ENCODE measurements at places on chromosomes 11 and 22.
A peak's percentile ranks its signal among the peaks of the same experiment; 100 is the strongest.

- no peak for DNase-seq
Measured at GRCh38 chr11:43644621-43645299, 35.8 kb upstream of the HSD17B12 start.

- DNase-seq, result no peak
Measured at GRCh38 chr11:15446315-15446714, 331.6 kb downstream of the INSC start.

DNA sequence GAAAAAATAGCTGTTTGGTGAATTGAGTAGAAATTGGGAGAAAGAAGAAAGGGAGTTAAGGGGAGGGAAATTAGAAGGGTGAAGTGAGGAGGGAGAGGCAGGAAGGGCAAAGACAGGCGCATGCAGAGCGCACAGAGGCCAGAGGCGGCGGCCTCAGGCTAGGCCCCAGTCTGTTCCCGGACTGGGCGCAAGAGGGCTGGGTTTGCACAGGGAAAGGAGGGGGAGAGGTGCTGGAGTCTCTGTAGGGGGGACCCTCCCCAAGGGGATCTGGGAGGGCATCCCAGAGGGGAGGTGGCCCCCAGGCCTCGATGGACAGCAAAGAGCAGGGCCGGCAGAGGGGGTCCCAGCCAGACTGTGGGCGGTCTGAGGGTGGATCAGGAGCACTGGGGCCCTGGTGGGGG lies 1.3 kb upstream of the FLRT1 start:
- no peak for DNase-seq

DNA sequence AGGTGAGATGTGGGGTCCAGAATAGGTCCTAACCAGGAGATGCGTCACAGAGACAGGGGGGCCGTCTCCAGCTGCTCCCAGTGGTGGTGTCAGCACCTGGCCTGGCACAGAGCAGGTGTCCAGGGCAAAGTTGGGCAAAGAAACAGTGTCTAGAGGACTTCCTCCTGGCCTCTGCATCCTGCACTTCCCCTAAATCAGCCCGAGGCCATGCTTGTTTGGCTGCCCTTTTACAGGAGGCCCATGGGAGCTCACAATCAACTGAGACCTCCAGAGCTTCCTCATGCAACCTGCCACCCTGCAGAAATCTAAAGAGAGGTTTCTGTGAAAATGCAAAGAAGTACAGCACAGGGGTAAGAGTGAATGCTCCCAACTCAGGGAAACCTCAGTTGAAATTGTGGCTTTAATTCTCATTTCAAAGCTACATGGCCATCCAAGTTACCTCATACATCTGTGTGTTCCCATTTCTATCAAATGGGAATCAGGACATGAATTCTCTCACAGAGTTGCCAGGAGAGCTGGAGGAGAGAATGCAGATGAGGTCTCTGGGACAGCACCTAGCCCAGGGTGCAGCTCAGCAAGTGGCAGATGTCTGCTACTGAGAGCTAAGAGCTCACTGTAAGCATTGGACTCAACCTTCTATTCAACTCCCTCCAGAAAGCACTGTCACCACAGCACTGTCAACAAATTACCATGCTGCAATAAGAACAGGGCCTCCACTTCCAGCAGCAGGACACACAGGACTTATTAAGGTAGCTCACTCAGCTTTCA lies 32.6 kb downstream of the TCIRG1 start:
- no peak for DNase-seq

GRCh38 chr22:38428714-38429113 lies 26.3 kb downstream of the KCNJ4 start:
- DNase-seq, result no peak

- no peak for DNase-seq
Measured at GRCh38 chr11:129402206-129403171, 26.8 kb downstream of the BARX2 start.

- DNase-seq, result no peak
Measured at GRCh38 chr11:12157241-12157661, 46.9 kb downstream of the MICAL2 start.

- DNase-seq, result no peak
Measured at GRCh38 chr11:128553662-128554362, 33.5 kb downstream of the ETS1 start.

DNA sequence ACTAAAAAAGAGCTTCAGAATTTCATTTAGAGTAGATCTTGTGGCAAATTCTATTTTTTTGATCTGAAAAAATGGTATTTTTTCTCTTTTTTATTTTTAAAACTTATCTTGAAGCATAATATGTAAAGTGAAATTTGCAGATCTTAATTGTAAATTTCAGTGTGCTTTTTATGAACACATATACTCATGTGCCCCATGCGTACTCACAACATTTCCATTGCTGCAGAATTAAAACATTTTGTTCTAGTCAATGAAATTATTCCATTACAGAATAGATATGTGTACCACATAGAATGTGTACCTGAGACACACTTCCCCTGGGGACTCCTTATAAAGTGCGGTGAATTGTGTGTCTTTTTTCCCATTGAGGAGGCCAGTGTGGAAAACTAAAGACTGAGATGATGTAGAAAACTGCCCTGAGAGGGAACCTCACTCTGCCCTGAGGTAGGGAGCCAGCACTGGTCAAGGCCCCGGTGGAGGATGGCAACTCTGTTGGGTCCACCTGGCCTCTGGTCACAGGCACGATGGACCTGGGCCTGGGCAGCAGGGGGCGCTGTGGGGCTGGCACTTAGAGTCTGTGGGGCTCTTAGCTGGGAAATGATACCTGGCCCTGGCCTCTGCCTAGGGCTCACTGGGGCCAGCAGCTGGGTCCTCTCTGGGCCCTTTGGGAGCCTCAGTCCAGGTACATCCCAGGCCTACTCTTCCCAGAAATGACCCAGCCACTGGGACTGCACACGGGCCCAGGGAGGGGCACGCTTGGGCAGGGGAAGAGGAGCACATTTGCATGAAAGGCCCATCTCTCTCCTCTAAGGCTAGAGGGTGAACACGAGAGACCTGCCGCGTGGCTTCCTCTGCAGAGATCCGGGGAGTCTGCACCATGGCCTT lies 77.9 kb upstream of the TOP3B start:
- DNase-seq, result peak; percentile 52

- DNase-seq, result peak; percentile 59
Measured at GRCh38 chr11:13277768-13278608, at the start of gene BMAL1. Gene BMAL1, plus strand, starts transcription at chr11:13277790. Its CDS starts 76,519 bp downstream, at chr11:13354309.

GRCh38 chr11:34330653-34331052 lies 27.2 kb downstream of the ABTB2 start:
- no peak for DNase-seq

DNA sequence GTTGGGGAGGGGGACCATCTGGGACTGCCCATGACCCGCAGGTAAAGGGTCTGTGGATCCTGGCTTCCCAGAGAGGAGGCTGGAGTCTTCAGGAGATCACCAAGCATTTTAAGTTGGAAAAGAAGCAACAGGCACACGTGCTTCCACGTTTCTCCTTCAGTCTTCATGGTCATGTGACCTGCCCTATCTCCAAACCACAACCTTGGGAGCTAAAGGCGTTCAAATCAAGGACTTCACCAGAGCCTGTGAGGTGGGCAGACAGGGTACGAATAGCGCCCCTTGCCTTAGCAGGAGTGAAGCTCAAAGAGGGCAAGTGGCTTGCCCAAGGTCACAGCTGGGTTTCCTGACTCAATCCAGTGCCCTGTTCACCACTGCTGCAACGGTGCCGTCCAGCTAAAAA lies 6.7 kb downstream of the TMEM184B start:
- DNase-seq, result no peak

- DNase-seq, result no peak
Measured at GRCh38 chr11:117750916-117751662, 45.9 kb downstream of the DSCAML1 start.

DNA sequence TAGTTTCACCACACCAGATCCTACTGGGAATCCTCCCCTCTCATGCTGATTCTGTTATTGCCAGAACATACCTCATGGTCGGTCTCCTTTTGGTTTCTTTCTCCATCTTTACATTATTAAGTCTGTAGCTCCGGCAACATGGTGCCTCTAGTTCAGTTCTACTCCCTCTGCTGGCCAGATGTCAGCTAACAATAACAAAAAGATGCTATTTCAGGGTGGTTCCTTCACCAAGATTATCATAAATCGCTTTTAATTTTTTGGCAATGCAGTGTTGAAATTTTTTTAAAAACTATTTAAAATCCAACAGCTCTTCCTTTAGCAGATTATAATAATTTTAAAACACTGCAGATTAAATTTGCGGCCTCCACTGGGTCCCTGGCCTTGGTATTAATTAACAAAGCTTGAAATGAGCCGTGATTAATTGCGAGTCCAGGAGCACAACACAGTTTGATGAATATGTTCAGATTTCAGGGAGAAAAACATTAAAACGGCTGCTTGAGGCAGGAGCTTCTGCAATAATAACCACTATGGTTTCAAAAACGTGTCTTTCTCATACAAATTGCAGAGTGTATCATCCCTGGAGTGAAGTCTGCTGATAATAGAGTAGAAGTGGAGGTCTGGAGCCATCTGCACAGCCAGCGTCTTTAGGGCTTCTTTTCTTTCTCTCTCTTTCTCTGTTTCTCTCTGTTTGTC lies 492.9 kb upstream of the KIRREL3 start:
- no peak for DNase-seq

DNA sequence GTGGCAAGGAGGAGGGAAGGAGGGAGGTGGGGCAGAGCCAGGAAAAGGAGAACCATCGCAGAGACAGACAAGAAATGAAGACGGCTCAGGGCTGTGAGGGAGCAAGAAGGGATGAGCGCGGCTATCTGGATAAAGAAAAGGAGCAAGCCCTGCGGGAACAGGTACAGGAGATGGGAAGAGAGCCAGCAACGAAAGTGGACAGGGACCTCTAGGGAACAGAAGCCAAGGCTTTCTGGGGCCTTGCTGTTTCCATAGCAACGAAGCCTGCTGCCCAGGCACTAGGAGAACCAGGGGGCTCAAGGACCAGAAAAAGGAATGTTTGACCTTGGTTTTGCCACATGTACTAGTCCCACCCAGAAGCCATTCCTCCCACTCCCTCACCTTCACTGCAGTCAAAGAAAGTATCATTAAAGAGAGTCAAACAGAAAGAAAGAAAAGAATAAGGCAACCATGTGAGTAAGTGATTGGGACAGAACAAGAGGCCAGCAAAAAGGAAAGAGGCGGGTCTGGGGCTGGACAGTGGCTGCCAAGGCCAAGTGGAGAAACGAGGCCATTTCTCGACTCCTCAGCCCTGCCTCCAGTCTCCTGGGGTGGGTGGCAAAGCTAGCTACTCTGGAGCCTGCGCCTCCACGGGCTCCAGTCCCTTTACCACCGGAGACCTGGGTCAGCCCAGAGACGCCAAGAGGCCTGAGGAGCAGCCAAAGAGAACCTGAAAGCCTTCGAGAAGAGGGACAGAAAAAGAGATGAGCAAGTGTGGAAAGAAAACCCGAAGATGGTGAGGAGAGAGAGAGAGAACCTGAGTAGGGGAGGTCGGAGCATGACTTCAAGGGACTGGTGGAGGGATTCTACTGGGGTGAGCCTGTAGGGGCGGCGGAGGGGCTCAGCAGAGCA lies 35.1 kb downstream of the NRXN2 start:
- DNase-seq, result no peak
